ENCODE measurements at places on chromosomes 11 and 22. TPM values are rescaled to one million over a fixed set of nuclear protein-coding genes. Genes with fewer than 3 reads are reported as not detected.
A peak's percentile ranks its signal among the peaks of the same experiment; 100 is the strongest.

GRCh38 chr22:50469377-50470305 is 5.2 kb downstream of the SBF1 start:
- peak; percentile 96 for DNase-seq

GRCh38 chr11:134742224-134742612 is 330.2 kb upstream of the B3GAT1 start:
- no peak for DNase-seq

GRCh38 chr22:44782363-44782963 is 30.1 kb downstream of the ARHGAP8 start:
- DNase-seq = no peak

Gene ADM2
- 1.9 TPM for total RNA-seq

- DNase-seq = no peak
Measured at GRCh38 chr22:45164270-45165088, 754 bp downstream of the NUP50 start.

GRCh38 chr11:111456859-111457730 is 55.1 kb downstream of the BTG4 start:
- no peak for DNase-seq

Gene OR8G5
- not detected for total RNA-seq

DNA sequence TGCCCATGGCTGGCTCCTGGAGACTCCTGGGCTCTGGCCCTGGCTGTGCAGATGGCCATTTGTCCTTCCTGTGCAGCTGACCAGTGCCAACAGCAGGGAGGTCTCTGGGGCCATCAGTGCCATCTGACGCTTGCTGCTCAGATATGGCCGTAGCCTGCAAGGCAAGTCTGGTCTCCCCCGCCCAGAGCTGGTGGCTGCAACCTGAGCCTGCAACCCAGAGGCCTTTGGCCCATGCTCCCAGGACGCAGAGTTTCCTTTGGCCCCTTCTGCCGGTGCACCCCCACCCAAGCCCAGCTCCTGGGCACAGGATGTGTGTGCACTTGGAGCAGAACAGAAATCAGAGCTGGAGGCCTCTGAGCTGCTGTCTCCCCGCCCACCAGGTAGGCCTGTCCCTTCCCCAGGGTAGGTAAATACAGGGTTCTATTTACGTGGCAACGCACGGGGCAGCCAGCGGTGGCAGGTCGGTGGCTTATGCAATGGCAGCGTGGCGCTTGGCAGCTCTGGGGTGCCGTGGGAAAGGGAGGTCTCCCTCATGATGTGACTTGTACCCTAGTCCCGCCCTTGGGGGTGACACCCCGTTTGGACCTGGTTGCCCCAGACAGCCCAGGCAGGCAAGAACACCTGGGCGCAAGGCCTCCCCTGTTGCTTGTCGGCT is 21.0 kb upstream of the MYEOV start:
- DNase-seq = no peak

Gene OR51V1
- not detected for total RNA-seq

Gene KRTAP5-8
- 0.35 TPM for total RNA-seq

DNA sequence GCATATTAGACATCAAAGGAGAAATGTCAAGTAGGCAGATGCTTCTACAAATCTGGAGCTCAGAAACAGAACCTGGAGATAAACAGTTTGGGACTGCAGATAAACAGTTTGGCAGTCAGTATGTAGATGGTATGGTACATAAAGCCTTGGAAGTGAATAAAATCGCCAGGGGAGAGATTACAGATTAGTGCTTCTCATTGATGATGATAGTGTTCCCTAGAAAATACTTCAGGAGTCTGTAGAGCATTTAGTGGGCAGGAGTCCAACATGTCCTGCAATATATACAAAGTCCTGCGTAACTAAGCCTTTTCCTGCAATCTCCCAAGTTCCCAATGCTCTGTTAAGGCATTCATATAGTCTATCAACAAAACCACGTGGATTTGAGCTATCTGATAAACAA is 35.2 kb downstream of the NARS2 start:
- no peak for DNase-seq

Gene IGLL1
- not detected for total RNA-seq

Gene SCT
- total RNA-seq = not detected

Gene SLC6A5
- total RNA-seq = not detected

DNA sequence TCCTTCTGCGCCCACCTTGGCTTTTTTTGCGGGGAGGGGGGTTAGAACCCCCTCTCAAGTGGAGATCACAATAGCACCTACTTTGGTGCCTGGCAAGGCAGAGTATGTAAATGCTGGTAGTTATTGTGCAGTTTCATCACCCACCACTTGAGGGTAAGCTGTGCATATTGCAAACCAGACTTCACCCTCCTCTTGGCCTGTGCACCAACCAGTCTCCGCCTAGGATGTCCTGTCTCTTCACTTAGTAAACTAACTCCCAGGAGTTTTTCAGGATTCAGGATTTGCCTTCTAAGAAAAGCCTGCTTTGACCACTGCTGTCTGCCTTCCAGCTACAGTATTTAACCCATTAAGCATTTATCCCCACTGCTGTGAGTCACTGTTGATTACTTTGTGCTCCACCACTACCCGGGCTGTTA is 2.0 kb upstream of the UBXN1 start:
- DNase-seq = peak; percentile 77

GRCh38 chr11:113497066-113497910 is 22.1 kb upstream of the DRD2 start:
- no peak for DNase-seq

All from CD4-positive, CD25-positive, alpha-beta regulatory T cell (primary cell).